ENCODE measurements at places on chromosomes 2 and 18.

GRCh38 chr18:73782405-73782804 lies 365.2 kb downstream of the FBXO15 start:
- DNase-seq, result no peak

GRCh38 chr2:122545821-122546220 lies 790.4 kb downstream of the TSN start:
- no peak for DNase-seq

- DNase-seq, result no peak
Observed at GRCh38 chr2:199382091-199382490, 75.6 kb downstream of the SATB2 start.

DNA sequence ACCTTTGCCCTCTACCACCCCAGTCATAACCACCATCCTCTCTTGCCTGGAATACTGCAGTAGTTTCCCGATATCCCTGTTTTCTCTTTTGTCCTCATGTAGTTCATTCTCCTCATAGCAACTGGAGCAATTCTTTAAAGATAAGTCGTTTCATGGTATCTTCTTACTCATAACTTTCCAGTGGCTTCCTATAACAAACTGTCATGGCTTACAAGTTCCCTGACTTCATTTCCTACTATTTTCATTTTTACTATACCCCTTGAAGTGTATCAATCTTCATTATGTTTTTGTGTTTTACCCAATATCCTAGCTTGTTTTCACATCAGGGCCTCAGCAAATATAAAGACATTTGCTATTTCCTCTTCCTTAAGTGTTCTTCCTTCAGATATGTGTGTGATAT lies 83.7 kb upstream of the PROKR1 start:
- no peak for DNase-seq

- peak; percentile 63 for DNase-seq
Observed at GRCh38 chr2:72892506-72893173, 5.4 kb downstream of the SPR start.

- no peak for DNase-seq
Observed at GRCh38 chr18:38957736-38958135, 1392.1 kb upstream of the CELF4 start.

GRCh38 chr2:81942136-81942680 lies 1637.7 kb upstream of the LRRTM1 start:
- DNase-seq, result no peak

GRCh38 chr18:3129053-3129864 lies 90.5 kb downstream of the MYOM1 start:
- DNase-seq, result peak; percentile 83

DNA sequence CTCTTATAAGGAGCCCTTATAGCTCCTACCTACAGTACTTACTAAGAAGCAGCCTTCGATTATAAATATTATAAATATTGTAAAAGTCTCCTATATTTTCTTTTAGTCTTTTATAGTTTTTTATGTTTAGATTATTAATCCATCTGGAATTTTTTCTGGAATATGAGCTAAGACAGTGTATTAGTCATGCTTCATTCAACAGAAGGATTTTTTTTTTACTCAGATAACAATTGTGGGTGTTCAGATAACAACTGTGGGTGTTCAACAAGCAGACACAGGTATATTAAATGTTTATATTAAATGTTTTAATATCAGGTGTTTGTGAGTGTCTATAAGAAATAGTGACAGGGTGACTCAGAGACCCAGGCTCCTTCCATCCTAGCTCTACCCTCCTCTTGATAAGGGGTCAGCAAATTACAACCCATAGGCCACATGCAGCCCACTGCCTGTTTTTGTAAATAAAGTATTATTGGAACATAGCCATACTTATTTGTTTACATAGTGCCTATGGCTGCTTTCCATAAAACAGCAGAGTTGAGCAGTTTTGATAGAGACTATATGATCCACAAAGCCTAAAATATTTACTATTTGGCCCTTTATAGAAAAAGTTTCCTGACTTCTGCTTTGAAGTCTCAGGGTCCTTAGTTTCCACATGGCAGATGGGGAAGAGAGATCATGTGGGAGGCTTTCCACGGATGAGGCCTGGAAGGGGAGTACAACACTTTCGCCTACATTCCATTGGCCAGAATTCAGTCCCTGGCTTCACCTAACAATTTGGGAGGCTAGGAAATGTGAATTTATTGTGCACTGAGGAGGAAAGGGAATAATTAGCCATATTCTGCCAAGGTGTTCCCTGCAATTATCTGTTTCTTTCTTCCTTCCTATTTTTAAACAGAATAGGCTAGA lies 4.3 kb upstream of the SPATS2L start:
- no peak for DNase-seq

GRCh38 chr2:157291018-157291417 lies 33.5 kb downstream of the GALNT5 start:
- no peak for DNase-seq

DNA sequence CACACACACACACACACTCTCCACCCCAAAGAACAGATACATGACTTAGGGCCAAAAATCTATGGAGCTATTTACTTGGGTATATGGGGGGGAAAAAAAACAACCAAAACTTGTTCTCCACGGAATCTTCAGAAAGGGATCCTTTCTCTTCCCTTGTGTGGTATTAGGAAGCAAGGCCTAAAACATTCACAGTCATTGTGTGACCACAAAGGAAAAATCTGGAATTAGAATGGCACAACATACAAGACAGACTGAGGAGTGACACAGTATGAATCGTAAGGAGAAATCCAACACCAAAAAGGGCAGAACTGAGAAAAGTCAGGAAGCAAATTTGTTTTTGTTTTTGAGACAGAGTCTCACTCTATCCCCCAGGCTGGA lies 70.3 kb downstream of the ASXL2 start:
- no peak for DNase-seq

DNA sequence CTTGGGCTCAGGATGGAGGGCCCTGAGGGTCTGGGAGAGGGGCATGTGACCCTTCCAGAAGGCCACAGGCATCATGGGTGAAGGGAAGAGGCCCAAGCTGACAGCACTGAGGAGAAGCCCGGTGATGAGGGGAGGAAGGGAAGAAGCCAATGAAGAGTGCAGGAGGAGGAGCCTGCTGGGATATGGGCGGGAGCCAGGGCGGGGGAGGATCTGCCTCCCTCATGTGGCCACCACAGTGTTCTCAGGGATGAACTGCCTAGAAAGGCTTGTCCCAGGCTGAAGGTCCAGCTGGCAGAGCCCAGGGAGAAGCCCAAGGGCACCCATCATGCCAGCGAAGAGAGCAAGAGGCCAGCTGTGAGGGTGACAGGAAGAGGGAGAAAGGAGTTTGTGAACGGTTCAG lies 24.6 kb upstream of the PLB1 start:
- no peak for DNase-seq

- DNase-seq, result no peak
Observed at GRCh38 chr18:54296062-54296461, 26.7 kb downstream of the POLI start.

DNA sequence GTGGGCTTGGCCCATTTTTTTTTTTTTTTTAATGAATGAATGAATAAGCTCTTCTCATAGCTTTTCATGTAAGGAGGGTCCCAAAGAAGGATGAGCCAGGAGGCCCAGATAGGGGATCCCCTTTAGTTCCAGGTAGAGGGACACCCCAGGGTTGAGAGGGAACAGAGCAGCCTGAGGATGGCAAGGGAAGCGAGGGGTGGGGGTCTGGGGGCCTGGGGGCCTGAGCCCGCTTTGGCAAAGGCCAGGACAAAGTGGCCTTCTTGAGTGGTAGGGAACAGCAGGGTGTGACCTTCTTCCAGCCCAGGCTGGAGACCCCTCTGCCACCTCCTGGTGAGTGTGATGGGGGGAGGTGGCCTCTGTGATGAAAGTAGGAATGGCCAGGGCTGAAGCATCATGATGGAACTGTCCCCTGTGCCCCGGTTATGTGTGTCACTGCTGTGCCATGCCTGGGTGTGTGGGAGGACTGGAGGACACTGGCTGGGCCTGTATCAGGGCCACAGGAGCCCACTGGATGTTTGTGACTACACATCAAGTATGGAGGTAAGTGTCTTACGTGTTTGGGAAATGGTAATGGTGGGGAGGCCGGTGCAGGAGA lies 263.5 kb upstream of the HDAC4 start:
- no peak for DNase-seq

DNA sequence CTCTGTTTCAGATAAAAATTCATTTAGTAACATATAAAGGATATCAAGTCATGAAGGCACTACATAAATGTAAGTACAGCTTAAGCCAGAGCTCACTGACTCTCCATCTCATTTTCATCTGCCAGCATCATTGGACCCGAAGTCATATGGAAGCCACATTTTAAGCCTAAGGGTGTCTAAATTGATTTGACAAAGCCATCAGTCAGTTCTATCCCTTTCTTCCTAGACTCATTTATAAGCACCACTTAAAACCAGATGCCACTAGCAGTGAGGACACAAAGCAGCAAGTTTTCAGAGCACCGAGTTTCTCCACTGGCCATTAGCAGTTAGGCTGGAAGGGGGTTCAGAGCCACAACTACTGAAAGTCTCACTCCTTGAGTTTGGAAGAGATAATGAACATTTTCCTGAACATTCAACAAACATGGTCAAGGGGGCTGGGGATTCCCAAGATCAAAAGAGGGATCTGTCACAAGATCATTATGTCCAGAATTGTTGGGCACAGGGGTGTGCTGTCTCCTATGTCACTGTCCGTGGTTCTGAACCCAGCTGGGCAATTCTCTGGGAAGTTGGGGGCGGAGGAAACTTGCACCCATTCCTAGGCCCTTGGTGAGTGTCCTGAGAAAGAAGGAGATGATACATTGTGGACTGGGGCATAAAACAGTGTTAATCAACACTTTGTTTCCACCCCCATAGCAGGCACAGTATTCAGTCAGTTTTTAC lies 158.5 kb upstream of the LMAN1 start:
- no peak for DNase-seq

DNA sequence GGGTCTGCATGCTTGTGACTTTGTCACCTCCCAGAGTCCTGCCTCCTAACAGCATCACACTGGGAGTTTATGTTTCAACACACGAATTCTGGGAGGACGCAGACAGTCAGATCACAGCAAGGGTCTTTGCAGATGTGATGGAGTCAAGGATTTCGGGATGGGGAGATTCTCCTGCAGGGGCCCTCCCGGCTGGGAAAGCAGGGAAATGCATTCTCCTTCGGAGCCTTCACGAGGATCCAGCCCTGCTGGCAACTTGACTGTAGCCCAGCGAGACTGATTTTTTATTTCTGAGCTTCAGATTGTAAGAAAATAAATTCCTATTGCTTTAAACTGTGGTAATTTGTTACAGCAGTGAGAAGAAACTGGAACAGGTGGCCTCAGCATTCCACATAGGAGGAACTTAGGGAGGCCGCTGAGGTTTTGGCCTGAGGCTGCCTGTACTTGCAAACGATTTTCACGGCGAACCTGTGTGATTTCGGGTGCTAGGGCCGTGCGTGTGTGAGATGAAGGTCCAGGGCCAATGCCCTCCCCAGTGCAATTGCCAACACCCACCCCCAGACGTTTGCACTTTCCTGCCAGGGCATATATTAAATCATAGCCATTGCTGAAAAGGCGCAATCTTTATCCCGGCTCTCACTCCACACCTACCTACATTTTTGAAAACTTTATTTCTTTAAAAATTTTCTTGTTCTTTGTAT lies 79.8 kb downstream of the ASB1 start:
- DNase-seq, result no peak

DNA sequence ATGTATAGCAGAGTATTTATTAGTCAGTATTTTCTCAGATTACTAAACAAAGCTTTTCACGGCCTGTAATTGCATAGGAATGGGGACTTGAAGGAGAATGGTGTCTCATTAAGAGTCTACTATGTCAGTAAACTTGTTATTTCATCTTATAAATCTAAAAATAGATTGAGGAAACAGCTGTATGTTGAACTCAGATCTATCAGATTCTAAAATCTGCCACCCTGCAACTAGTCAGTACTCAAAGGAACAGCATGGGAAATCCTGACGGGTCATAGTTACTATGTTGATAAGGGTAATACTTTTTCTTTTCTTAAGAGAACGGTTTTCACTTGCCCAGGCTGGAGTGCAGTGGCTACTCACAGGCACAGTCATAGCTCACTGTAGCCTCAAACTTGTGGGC lies 70.2 kb upstream of the EMILIN2 start:
- no peak for DNase-seq

DNA sequence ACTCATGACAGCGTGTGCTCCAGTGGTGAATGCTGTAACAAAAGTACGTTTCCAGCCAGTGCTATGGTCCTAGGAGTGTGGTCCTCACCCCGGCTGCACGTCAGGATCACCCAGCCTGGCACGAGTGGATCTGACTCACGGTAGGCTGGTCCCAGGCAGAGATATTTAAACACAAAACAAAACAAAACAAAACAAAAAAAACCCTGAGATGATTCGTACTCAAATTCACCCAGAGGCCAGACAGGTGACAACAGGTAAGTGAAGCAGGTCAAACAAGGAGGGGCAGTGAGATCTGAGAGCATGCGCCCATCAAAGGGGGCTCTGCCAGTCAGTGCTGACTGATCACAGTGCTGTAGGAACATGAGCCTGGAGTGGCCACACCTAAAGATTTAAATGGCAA lies 43.2 kb downstream of the C2orf76 start:
- no peak for DNase-seq

- DNase-seq, result peak; percentile 77
Observed at GRCh38 chr2:110211938-110212858, at the start of gene MTLN. TSS of gene MTLN (minus strand) at chr2:110212547. CDS start at chr2:110212525, 22 bp downstream.

GRCh38 chr2:201960305-201960704 lies 73.3 kb upstream of the FZD7 start:
- DNase-seq, result no peak

- DNase-seq, result no peak
Observed at GRCh38 chr2:141055531-141055930, 1075.3 kb downstream of the LRP1B start.

GRCh38 chr18:36309436-36310391 lies 12.2 kb downstream of the FHOD3 start:
- DNase-seq, result no peak

- DNase-seq, result no peak
Observed at GRCh38 chr2:65549257-65549627, 116.8 kb upstream of the SPRED2 start.

DNA sequence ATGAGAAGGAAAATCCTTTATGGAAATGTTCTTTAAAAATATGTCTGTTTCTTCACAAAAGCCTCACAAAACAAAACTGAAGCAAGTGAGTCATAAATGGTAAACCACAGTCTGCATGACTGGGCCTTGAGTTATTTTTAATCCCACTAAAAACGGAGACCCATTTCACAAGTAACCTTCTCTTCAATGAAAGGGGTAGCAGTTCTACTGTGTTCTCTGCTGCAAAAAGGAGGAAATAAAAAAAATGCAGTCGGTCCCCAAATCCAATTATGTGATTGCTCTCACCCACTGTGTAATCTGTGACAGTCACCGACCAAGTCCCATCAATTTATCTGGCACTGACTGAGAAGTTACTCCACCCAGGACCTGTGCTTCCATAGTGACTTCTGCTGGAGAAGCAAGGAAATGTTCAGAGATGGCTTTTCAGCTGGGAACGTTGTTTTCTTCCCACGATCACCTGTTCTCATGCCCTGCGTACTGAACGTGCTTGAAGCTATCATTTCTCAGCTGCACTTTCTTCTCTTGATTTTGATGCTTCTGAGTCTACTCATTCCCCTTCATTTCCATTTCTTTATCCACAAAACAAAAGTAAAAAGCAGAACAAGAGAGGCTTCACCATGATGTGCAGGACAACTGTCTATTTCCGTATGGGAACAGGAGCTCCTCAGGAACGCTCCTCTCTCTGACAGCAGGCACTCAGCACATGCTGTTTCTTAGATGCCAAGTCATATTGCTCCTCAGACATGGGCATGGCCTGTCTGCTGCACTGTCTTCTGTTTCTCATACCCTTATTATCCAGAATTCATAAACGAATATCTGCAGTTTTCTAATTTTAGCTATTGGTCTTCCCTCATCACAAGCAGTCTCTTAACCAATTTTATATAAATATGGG lies 80.0 kb upstream of the TMEM200C start:
- DNase-seq, result no peak

- no peak for DNase-seq
Observed at GRCh38 chr18:31241900-31242409, 76.0 kb upstream of the DSG1 start.

GRCh38 chr2:136284226-136285119 lies 166.5 kb upstream of the CXCR4 start:
- DNase-seq, result no peak
